ENCODE measurements at places on chromosomes 1 and 21.

GRCh38 chr21:34520764-34521508, 8.9 kb upstream of the KCNE1 start:
- DNase-seq: no peak

GRCh38 chr1:80629304-80629837, 1171.4 kb upstream of the ADGRL2 start:
- no peak for DNase-seq

GRCh38 chr1:212622906-212623305, 14.3 kb downstream of the ATF3 start:
- no peak for DNase-seq

DNA sequence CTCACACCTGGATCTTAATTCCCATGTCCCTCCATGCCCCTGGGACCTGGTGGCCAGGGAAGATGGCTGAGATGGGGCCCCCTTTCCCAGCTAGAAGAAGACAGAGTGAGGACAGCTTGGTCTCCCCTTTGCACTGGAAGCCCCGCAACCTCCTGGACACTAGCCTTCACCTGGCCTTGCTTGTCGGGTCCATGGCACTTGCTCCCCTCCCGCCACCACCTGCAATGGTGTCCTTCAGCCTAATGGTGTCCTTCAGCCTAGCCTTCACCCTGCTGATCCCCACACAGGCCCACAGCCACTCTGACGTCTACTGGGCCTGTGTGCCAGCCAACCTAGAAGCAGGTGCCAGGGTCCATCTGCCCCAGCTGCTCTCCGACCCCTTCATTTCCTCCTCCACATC, 45.9 kb upstream of the EDN2 start:
- DNase-seq: no peak

DNA sequence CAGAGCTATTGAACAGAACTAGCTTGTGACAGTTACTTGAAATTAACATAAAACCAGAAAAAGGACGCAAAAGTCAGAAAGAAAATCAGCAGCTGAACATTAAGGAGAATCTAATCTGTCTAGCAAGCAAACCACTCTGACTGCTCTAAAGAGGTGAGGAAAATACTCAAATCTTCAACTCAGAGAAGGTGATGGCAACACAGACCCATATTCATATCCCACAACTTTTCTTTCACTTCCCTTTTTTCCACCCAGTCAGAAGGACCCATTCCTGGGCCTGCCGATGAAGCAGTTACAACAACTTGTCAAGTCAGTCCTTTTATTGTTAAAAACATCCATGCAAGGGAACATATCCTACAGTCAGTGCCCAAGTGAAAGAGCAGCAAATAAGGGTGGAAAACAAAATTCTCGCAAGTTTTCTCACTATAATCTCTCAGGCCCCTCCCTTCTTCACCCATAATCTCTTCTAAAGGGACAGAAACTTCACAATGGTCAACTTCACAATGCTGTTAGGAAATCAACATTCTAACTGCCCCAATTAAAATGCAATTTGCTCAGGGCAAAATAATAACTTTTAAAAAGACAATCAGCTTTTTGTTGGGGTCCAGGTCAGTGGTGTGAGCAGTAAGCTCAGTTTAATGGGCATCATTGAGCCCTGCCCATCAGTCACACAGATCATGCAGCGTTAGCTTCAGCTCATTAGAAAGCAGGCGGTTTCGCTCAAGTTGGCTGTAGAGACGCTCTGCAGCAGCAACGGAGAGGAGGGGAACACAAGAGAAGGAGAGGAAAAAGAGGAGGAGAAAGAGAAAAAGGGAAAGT, 3.6 kb upstream of the NUP210L start:
- DNase-seq: no peak

DNA sequence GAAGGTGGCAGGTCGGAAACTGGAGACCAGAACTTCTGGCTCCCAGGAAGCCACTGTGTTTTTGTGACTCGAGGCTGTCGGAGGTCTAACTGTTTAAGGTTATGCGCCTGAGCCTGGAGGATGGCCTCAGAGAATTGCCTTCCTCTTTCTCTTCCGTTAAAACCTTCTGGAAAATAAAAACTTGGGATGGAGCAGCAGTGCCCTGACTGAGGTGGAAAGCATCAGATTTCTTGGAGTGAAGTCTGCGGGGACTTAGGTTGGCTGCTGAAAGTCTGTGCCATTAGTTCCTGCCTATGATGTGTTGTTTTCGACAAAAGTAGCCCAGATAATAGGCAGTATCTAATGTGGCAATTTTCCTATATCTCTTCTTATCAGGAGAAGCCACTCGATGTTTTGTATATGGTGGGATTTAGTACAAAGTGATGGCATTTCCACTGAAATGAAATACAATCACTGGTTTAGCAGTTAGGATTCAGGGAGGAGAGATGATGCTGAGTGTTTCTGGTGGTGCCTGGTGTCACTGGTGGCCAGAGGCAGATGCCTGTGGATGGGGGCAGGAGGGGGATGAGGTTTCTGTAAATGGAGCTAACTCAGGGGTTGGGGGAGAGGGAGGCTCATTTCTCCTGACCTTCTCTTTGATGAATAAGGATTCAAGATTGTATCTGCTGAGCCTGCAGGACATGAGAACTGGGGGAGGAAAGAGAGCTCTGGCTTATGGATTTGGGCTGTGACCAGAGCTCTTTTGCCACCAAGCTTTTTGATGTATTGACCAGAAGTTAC, 150.8 kb downstream of the CAMTA1 start:
- no peak for DNase-seq

All from WERI-Rb-1 (cell line).